ENCODE measurements at places on chromosomes 16 and 17.

DNA sequence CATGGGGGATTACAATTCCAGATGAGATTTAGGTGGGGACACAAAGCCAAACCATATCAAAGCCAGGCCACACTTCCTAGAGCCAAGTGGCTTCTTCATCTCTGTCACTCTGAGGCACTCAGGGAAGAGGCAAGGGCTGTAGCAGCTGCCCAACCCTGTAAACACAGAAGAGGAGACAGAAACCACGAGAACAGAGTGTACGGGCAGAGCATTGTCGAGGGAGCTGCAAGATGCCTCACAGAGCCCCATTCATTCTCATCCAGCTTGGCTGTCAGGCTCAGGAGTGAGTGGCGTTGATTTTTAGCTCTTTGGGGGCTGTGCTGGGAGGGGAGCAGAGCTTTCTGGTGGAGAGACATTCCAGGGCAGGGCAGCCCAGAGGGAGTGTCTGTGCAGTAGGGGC lies 117.2 kb upstream of the SALL1 start:
- no peak for DNase-seq

GRCh38 chr17:48748718-48749566 lies 20.4 kb upstream of the HOXB13 start:
- no peak for DNase-seq

DNA sequence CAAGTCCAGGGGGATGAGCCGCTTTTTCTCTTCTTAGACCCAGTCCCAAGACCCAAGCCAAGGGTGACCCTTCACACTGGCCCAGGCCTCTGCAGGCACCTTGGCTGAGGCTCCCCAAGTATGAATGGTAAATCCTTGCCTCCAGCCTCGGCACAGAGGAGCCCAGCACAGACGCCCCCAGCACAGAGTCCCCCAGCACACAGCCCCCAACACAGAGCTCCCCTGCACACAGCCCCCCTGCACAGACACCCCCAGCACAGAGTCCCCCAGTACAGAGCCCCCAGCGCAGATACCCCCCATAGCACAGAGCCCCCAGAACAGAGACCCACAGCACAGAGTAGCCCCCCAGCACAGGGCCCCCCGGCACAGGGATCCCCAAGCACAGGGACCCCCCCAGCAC lies 1.0 kb upstream of the MCRIP2 start:
- no peak for DNase-seq

GRCh38 chr17:42407289-42407836 lies 15.7 kb downstream of the CAVIN1 start:
- DNase-seq: no peak

DNA sequence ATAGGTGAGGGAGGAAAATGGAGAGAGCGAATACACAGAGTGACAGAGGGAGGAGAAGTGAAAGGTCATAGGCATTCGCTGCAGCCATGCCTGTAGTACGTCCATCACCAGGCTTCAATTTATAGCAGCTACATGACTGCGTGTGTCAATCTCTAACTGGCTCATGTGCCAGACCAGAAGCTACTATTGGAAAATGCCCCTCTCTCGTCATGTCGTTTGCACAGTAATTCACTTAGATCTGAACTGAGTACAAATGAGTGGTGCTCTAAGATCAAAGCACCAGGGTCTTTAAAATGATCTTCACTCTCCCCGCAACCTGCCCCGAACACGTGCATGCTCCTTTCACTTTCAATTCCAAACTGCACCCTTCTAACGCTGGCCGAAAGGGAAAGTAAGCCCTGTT lies 51.3 kb downstream of the ADCY9 start:
- DNase-seq: no peak

- DNase-seq: no peak
These were observed 375 bp downstream of the SLC25A11 start for GRCh38 chr17:4939546-4939795.

- no peak for DNase-seq
These were observed 102.7 kb downstream of the SDK2 start for GRCh38 chr17:73541561-73541981.

GRCh38 chr17:13550291-13550690 lies 51.4 kb downstream of the HS3ST3A1 start:
- no peak for DNase-seq

Measured in AG04449 (cell line).